Mammary microvascular endothelial cell (primary cell): ENCODE measurements at places on chromosomes 5 and 9. TPM values are rescaled to one million over a fixed set of nuclear protein-coding genes. Genes with fewer than 3 reads are reported as not detected.

The CAMK4 gene
- total RNA-seq: 0.34 and 1.3 TPM in 2 replicates

The FBP1 gene
- 15.2 and 15.8 TPM in 2 replicates for total RNA-seq

The BRINP1 gene
- total RNA-seq: 0.25 and 0.40 TPM in 2 replicates

The COL27A1 gene
- 4.7 and 5.5 TPM in 2 replicates for total RNA-seq

The ARHGEF39 gene
- total RNA-seq: 3.1 and 3.5 TPM in 2 replicates

The GOLPH3 gene
- 57.9 and 68.1 TPM in 2 replicates for total RNA-seq

The SYK gene
- total RNA-seq: not detected in 2 replicates

The RPP25L gene
- total RNA-seq: 36.1 and 37.3 TPM in 2 replicates

The DYNC2I2 gene
- 101 and 114 TPM in 2 replicates for total RNA-seq
